Progenitor cell of endocrine pancreas (in vitro differentiated cells): ENCODE measurements at places on chromosomes 3 and 15.

- H3K27ac ChIP-seq: peak overlapping the region; percentile 39
- H3K4me3 ChIP-seq: no peak overlapping the region
- H3K4me1 ChIP-seq: peaks cover 48% of the 10 kb centered on the region
- H3K27me3 ChIP-seq: no peaks in the 10 kb centered on the region
Observed at GRCh38 chr3:169624533-169624972, 39.0 kb downstream of the MECOM start.

GRCh38 chr15:50943638-50944037, 35.2 kb downstream of the AP4E1 start:
- no peak overlapping the region for H3K4me3 ChIP-seq
- H3K27ac ChIP-seq: no peak overlapping the region
- DNase-seq: no peak
- no peaks in the 10 kb centered on the region for H3K27me3 ChIP-seq

DNA sequence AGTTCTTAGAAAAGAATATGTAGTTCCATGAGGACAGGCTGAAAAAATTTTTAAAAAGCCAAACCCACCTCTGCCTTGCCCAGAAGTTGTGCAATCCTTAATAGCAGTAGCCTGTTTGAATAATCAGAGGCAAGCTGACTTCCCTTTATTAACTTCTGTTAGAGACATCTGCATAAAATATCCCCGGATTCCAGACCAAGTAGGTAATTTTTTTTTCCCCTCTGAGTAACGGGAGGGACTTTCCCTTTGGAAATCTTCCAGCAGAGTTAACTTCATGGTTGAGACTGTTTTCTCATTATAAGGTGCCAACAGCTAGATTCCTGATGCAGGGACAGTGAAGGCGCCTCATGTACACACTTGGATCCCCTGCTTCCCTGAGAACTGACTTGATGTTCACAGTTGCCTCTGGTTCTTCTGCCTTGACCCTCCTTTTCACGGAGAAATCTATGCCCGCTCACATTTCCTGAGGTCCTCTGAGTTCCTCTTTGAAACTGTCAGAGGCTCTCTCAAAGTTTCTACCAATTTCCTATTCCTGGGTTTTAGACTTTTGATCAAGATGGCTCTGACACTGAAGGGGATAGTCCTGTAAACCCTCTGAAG, 227.6 kb upstream of the BHLHE40 start:
- H3K27me3 ChIP-seq: peaks cover 16% of the 10 kb centered on the region
- no peak overlapping the region for H3K4me3 ChIP-seq
- H3K27ac ChIP-seq: no peak overlapping the region

DNA sequence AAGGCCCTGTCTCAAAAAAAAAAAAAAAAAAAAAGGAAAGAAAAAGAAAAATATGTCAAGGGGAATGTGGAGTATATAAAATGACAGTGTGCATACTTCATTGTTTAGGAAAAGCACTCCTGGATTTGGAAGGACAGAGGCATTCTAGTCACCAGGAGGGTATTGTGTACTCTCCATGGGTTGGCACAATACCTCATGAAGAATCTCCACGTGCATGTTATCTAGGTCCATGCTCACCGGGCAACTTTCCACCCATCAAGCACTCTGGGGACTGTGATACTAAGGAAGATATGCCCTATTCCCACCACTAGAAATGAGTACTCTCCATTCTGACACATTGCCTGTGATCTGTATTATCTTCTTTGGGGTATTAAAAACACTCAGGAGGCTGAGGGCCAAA, 15.4 kb upstream of the KPNA1 start:
- no peaks in the 10 kb centered on the region for H3K4me1 ChIP-seq
- H3K36me3 ChIP-seq: peaks cover 5% of the 10 kb centered on the region
- no peak overlapping the region for H3K27ac ChIP-seq
- H3K4me3 ChIP-seq: no peak overlapping the region

- no peak overlapping the region for H3K4me3 ChIP-seq
- H3K36me3 ChIP-seq: no peaks in the 10 kb centered on the region
- no peak for DNase-seq
- peaks cover 10% of the 10 kb centered on the region for H3K27me3 ChIP-seq
- no peak overlapping the region for H3K27ac ChIP-seq
Observed at GRCh38 chr3:41097896-41098496, 101.3 kb upstream of the CTNNB1 start.

- no peaks in the 10 kb centered on the region for H3K36me3 ChIP-seq
- H3K27me3 ChIP-seq: peaks cover 13% of the 10 kb centered on the region
- H3K4me1 ChIP-seq: peaks cover 28% of the 10 kb centered on the region
- H3K4me3 ChIP-seq: no peak overlapping the region
- H3K27ac ChIP-seq: no peak overlapping the region
Observed at GRCh38 chr15:92665100-92665555, 9.6 kb upstream of the FAM174B start.

DNA sequence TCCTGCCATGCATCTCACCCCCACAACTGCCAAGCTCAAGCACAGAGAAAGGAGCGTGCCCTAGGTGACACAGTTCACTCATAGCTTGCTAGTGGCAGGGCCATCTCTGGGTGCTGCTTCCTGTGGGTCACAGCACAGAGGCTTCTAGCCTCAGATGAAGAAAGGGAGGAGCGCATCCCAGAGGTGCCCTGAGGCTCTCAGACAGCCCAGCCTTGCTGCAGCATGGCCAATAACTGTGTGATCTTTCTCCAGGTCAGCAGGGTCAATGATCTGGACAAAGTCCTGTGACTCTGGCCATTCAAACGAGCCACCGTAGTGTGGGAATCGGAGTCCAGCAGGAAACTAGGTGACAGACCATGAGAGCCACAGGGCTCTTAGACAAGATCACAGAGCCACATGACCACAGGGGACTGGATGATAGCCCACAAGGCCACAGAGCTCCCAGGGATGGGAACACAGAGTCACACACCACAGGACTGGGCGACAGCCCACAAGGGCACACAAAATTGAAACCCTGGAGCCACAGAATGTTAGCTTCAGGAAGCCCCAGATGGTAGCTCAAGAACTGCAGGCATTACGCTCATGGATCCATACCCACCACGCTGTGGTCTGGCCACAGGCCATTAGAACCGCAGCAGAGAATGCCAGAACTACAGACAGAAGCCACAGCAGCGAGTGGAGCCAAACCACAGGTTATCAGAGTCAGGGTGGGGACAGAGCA, 25.9 kb upstream of the GRIP2 start:
- peaks cover 14% of the 10 kb centered on the region for H3K27me3 ChIP-seq
- H3K4me3 ChIP-seq: no peak overlapping the region
- no peak overlapping the region for H3K27ac ChIP-seq
- H3K4me1 ChIP-seq: peaks cover 8% of the 10 kb centered on the region
- DNase-seq: no peak

GRCh38 chr3:77524463-77524862, 484.6 kb downstream of the ROBO2 start:
- no peak overlapping the region for H3K4me3 ChIP-seq
- H3K36me3 ChIP-seq: peaks cover 2% of the 10 kb centered on the region
- H3K4me1 ChIP-seq: peaks cover 4% of the 10 kb centered on the region
- DNase-seq: no peak
- no peak overlapping the region for H3K27ac ChIP-seq

- DNase-seq: no peak
- no peaks in the 10 kb centered on the region for H3K4me1 ChIP-seq
- no peak overlapping the region for H3K27ac ChIP-seq
- H3K27me3 ChIP-seq: no peaks in the 10 kb centered on the region
Observed at GRCh38 chr15:52303093-52303772, 7.6 kb upstream of the MYO5C start.

GRCh38 chr3:62699728-62700127, 175.5 kb downstream of the CADPS start:
- H3K27ac ChIP-seq: no peak overlapping the region
- H3K4me1 ChIP-seq: peaks cover 1% of the 10 kb centered on the region
- no peak overlapping the region for H3K4me3 ChIP-seq
- DNase-seq: no peak
- H3K27me3 ChIP-seq: no peaks in the 10 kb centered on the region
- peaks cover 5% of the 10 kb centered on the region for H3K36me3 ChIP-seq

- no peak overlapping the region for H3K4me3 ChIP-seq
- no peaks in the 10 kb centered on the region for H3K27me3 ChIP-seq
- H3K4me1 ChIP-seq: peaks cover 14% of the 10 kb centered on the region
- no peak for DNase-seq
- no peak overlapping the region for H3K27ac ChIP-seq
Observed at GRCh38 chr3:30539772-30540171, 66.6 kb upstream of the TGFBR2 start.

DNA sequence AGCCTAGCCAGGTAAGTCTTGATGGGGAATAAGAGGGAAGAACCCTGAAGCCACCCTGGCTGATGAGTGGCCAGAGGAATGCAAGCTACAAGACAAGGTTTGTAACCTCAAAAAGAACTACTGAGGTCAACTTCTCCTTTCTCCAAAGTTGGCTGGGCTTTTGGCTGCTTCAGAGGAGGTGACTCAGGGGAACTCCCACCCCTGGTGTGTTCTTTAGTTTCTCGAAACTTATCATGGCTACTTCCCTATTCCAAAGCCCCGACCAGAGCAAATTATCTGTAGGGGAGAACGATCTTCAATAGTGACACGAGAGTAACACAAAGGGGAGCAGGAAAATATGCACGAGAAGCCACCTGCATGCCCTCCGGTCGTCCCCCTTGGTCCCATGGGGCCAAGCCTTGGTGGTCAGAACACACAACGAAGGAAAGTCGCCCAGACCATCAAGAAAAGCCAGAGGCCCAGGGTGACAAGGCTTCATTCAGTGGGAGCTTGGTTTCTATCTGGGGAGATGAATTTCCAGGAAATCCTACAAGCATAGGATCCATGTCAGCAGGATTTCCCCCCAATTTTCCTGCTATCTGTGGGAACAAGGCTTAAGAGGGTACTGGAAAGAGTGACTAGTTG, 6.5 kb upstream of the BCL2A1 start:
- no peaks in the 10 kb centered on the region for H3K4me1 ChIP-seq
- no peak for DNase-seq
- peaks cover 9% of the 10 kb centered on the region for H3K27me3 ChIP-seq
- no peaks in the 10 kb centered on the region for H3K36me3 ChIP-seq
- H3K4me3 ChIP-seq: no peak overlapping the region

DNA sequence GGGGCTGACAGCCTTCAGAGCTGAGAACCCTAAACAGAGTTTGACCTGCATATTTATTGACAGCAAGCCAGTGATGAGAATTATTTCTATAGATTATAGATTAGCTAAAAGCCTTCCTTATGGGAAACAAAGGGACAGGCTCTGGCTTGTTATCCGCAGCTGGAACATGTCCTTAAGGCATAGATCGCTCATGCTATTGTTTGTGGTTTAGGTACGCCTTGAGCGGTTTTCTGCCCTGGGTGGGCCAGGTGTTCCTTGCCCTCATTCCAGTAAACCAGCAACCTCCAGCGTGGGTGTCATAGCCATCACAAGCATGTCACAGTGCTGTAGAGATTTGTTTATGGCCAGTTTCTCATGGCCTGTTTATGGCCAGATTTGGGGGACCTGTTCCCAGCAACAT, 10.2 kb upstream of the FAH start:
- no peak for DNase-seq
- H3K36me3 ChIP-seq: peaks cover 4% of the 10 kb centered on the region
- peaks cover 1% of the 10 kb centered on the region for H3K4me1 ChIP-seq
- H3K27ac ChIP-seq: no peak overlapping the region
- H3K27me3 ChIP-seq: no peaks in the 10 kb centered on the region

DNA sequence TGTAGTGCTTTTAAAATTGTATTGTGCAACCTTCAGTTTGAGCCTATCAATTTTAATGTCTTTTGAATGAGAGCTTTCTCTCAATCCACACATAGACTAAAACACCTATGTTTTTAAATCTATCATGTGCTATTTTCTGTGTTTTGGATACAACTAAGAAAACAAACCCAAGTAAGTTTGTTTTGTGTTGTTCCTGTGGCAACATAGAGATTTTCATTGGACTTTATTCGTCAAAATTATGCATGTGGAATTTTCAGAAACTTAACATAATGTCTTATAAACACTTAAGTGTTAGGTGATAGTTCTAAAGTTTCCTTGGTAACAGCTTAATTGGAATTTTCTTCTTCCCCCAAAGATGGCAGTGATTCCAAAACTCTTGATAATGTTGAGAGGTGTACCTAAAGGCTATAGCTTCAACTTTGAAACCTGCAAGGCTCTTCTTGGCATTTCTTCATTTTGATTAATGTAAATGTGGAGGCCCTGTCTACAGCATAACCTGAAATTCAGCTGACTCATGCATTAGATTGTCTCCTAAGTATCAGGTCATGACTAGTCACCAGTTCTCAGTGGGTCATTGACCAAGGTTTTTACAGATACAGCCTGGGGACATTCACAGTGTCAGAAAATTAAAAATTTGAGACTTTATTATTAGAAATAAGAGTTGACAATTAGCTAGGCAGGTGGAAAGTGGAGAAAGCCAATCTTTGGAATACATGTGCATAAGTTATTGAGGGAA, 44.4 kb downstream of the COL6A5 start:
- H3K27me3 ChIP-seq: no peaks in the 10 kb centered on the region
- no peak overlapping the region for H3K4me3 ChIP-seq
- no peaks in the 10 kb centered on the region for H3K4me1 ChIP-seq
- no peaks in the 10 kb centered on the region for H3K36me3 ChIP-seq
- H3K27ac ChIP-seq: no peak overlapping the region

- peak overlapping the region; percentile 43 for H3K27ac ChIP-seq
- H3K4me3 ChIP-seq: peak overlapping the region; percentile 83
- no peaks in the 10 kb centered on the region for H3K36me3 ChIP-seq
- H3K27me3 ChIP-seq: peaks cover 15% of the 10 kb centered on the region
Observed at GRCh38 chr15:63040954-63041353, 1.6 kb upstream of the TPM1 start.

- no peak for DNase-seq
- no peaks in the 10 kb centered on the region for H3K27me3 ChIP-seq
- H3K27ac ChIP-seq: peak overlapping the region; percentile 37
Observed at GRCh38 chr15:79332824-79333510, 22.1 kb downstream of the TMED3 start.

DNA sequence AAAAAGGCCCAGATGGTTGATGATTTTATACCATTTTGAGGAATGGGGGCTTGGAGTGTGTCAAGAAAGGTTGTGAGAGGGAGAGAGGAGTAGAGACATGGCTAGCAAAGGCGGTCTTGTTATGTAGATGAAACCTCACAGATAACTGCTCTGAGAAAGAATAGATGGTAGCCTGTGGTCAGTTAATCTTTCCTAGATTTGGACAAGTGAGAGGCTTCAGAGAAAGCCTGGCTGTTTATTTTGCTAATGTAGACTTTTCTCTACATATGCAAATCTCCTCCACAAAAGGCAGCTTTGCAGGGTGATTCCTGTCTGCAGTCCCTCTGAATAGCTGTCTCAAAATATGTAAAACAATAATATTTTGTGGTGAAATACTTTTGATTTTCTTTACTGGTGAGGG, 177.3 kb downstream of the OTOL1 start:
- no peaks in the 10 kb centered on the region for H3K4me1 ChIP-seq
- H3K27ac ChIP-seq: no peak overlapping the region
- H3K4me3 ChIP-seq: no peak overlapping the region
- no peak for DNase-seq

- peaks cover 2% of the 10 kb centered on the region for H3K36me3 ChIP-seq
- H3K4me1 ChIP-seq: peaks cover 31% of the 10 kb centered on the region
Observed at GRCh38 chr3:58071480-58071971, 63.3 kb downstream of the FLNB start.

DNA sequence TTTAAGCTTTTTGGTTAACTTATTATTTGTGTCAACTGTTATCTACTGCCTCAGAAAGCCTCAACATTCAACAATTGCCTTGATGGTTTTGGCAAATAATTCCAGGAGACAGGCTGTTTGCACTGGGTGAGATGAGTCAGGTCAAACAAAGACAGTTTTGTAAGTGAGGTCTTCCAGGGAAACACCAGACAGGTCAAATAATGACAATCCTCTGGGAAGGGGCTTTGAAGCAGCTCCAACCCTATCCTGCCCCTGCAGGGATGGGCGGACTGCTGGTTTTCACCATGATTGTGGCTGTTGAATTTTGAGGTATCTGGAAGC, 79.4 kb upstream of the PRR23E start:
- no peaks in the 10 kb centered on the region for H3K4me1 ChIP-seq
- no peak overlapping the region for H3K4me3 ChIP-seq
- H3K27me3 ChIP-seq: peaks cover 14% of the 10 kb centered on the region
- no peak for DNase-seq
